ENCODE measurements at places on chromosomes 6 and 20.

DNA sequence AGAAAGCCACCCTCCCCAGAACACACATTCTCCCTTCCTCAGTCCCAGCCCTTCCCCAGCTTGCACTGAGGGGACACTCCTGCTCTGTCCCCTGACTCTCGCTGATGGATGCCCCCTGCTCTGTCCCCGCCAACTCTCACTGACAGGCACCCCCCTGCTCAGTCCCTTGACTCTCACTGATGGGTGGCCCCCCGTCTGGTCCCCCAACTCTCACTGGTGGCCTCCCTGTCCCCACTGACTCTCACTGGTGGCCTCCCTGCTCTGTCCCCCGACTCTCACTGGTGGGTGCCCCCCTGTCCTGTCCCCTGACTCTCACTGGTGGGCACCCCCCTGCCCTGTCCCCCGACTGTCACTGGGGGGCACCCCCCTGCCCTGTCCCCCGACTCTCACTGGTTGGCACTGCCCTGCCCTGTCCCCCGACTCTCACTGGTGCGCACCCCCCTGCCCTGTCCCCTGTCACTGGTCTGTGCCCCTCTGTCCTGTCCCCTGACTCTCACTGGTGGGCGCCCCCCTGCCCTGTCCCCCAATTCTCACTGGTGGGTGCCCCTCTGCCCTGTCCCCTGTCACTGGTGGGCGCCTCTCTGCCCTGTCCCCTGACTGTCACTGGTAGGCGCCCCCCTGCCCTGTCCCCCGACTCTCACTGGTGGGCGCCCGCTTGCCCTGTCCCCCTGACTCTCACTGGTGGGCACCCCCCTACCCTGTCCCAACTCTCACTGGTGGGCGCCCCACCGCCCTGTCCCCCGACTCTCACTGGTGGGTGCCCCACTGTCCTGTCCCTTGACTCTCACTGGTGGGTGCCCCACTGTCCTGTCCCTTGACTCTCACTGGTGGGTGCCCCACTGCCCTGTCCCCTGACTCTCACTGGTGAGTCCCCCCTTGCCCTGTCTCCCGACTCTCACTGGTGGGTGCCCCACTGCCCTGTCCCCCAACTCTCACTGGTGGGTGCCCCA, 60.9 kb downstream of the GINS1 start:
- no peak for DNase-seq

DNA sequence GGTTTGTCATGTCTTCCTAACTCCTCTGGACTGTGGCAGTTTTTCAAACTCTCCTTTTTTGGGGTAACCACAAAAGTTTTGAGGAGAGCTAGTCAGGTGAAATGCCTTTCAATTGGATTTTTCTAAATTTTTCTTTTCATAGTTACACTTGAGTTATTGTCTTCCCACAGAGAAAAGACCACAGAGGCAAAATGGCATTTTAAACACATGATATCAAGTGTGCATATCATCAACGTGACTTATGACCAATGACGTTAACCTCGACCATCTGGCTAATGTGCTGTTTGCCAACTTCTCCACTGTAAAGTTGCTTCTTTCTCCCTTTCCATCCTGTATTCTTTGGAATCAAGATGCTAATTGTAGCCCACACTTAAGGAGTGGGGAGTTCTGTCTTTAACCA, 41.3 kb upstream of the SNAP25 start:
- DNase-seq, result no peak

- DNase-seq, result no peak
Observed at GRCh38 chr6:119161438-119161837, 83.0 kb upstream of the FAM184A start.

GRCh38 chr6:108330806-108331205, 36.0 kb downstream of the AFG1L start:
- no peak for DNase-seq

DNA sequence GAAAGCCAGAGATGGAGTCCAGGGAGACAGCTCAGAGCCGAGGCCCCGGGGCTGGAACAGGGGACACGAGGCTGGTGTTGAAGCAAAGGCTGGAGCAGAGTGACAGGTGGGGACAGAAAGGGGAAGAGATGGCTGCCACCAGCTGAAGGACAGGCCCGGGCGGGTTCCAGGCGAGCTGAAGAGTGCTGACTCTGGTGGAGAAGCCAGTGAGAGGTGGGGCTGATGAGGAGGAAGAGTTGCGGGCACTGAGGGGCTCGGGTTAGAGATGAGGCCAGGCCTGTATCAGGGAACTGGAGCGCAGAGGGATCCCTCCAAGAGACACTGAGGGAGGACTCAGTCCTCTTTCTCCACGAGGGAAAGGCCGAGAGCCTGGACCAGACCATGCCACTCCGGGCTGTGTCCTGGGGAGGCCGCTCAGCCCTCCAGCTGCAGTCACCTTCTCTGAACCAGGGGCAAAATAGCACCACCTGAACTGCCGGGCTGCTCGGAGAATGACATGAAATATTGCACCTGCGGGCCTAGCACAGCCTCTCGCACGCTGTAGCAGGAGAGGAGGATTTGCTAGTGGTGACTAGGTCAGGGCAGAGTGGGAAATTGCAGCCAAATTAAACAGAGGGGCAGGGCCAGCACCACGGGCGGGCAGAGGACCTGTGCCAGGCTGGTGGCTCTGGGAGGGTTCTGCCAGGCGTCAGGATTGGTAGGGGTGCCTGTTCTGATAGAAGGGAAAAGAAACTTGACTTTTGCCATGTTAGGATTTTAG, 175.9 kb downstream of the ZDHHC14 start:
- no peak for DNase-seq

DNA sequence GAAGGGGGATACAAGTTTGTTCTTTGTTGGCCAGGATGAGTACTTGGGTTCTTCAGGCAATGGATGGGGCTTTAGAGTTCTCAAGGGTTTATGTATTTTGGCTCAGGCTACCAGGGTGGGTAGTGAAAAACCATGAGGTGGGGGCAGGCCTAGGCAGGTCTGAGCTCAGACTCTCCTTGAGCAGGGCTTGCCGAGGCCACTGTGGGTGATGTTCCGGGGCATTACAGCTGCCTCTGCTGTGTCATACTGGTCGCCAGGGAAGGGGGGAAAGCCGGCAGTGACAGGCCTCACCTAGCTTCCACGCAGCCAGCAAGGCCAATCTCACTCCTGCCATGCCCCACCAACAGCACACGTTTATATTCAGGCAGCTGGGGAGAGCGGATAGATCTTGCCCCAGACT, 79.6 kb downstream of the BCKDHB start:
- DNase-seq, result no peak

DNA sequence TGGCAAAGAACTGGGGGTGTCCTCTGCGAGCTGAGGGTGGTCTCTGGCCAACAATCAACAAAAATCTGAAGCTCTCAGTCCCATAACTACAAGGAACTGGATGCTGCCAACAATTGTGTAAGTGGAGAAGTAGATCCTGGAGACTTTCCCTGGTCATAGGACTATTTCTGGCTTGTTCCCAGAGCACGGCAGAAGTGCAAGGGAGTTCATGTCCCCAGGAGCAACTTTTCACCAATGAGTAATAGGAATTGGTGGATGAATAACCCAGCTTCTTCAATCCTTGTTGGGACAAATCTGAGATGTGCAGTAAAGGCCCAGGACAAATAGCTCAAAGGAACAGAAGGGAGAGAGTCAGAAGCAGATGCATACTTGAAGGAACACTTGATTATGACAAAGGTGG, 95.5 kb downstream of the QRSL1 start:
- DNase-seq, result peak; percentile 54

DNA sequence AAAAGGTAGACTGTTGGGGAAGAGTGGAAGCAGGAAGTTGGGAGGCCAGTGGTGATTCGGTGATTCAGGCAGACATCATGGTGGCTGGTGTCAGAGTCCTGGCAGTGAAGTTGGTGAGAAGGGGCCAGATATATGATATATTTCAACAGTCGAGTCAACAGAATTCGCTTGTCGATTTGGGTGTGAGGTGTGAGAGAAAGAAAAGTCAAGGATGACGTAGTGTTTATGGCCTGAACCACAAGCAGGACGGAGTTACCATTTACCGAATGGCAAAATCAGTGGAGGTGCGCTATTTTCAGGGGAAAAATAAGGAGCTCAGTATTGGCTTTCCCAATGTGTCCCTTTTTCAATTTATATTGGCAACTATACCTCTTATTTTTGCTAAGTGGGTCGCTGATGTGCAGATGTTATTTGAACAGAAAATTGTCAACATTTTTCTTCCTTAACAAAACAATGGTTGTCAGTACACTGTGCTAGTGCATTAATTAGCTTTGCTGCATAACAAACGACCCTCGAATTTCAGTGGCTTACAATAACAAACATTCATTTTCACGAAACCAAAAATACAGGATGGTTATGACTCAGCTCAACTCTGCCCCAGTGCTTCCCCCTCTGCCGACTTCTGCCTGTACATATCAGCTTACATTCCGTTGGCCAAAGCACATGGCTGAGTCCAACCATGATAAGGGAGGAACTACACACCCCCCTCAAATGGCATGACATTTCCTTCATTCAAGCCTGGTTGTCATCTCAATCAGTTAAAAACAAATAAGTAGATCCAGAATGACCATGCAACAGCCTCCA, 255.0 kb upstream of the ZFP64 start:
- DNase-seq, result no peak

DNA sequence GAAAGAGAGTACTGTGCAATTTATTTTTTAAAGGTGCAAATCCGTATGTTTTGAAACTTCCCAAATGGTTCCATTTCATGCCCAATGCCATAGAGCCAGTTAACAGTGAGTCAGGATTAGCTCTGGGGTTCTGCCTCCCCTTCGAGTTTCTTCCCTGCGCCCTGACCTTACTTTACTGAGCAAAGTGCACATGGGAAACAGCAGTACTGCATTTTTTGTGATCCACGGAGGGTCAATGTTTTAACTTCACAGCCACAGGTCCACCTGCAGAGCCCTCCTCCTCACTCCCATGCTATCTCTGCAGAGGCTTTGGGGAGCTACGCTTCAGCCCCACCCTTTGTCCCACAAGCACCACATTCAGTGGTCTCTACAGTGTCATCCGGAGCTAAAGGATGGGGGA, 44.0 kb upstream of the CNKSR3 start:
- DNase-seq, result no peak

- DNase-seq, result no peak
Observed at GRCh38 chr6:1226277-1227099, 85.4 kb upstream of the FOXQ1 start.

DNA sequence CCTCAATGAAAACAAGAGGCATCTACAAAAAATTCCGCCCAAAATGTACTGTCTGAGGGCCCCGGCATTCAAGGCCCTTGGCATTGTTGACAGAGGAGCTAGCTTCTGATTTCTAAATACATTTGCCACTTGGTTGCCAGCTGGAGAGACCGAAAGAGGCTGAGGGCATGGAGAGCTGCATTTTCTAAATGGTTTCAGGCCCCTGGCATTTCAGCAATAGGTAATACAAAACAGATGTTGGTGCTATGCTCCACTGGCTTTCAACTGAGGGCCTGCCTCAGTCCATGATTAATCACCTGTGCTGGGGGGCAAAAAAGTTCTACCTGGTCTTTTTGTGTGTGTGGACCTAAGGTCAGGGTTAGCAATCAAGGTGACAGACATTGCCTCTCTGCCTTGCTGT, 79.5 kb upstream of the ISM1 start:
- peak; percentile 85 for DNase-seq

DNA sequence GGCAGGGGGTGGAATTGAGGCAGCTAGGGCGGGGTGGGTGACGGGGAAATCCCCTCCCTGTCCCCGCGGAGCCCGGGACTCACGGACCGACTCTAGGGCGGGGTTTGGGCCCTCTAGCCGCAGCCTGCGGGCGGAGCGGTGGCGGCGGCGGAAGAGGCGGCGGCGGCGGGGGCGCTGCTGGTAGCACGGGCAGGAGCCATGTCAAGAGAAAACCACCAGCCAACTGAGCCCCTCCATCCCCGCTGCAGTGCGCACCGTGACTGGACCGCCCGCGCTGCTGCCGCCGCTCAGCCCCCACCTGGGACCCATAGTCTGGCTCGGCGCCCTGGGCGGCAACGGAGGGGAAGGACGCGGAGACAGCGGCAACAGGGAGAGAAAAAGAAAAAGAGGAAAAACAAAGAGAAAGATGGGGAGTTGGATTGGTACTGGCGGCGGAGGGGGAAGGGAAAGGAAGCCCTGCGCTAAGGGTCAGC, 1.2 kb upstream of the C6orf62 start:
- peak; percentile 60 for DNase-seq

DNA sequence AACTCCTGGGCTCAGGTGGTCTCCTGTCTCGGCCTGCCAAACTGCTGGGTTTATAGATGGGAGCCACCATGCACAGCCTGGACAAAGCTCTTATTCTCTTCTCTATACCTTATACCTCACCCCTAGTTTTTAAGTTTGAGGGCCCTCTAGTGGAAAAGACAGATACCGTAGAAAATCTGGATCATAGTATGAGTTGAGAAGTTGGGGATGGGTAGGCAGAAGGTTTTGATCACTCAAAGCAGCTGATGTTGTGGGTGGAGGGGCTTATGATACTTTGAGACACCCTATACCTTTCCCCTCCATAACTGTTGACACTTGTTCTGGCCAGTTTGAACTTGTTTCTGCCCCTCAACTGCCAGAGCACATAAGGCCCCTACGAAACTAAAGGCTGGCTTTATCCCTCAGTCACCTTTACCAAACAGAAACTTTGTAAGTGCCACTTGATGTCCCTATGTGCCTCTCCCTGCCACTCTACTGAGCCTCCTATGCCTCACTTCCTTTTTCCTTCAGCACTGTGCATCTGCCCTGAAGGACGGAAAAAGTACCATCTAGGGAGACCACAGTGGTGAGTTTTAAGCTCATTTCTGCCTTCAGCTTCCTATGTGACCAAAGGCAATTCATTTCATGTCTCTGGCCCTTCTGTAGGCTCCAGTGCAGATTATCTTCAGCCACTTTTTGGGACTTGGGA, 28.6 kb downstream of the RALY start:
- no peak for DNase-seq

DNA sequence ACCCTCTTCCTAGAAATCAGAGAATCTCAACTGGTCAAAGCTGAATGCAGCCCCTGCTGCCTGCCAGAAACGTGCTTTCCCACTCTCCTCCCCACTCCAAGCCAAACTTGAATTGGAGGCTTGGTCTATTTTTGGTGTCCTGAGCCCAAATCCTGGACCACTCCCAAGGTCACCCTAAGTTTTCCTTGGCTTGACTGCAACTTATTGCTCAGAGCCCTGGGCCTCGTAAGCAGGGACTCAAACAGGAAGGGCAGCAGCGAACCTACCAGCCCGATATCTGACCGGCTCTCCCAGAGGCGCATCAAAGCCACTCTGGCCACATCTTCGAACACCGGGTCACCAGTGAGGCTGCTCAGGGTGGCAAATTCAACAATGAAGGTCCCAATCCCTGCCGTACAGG, 12.7 kb downstream of the EDEM2 start:
- DNase-seq, result no peak

- DNase-seq, result no peak
Observed at GRCh38 chr6:28867086-28867409, 56.7 kb downstream of the TRIM27 start.

DNA sequence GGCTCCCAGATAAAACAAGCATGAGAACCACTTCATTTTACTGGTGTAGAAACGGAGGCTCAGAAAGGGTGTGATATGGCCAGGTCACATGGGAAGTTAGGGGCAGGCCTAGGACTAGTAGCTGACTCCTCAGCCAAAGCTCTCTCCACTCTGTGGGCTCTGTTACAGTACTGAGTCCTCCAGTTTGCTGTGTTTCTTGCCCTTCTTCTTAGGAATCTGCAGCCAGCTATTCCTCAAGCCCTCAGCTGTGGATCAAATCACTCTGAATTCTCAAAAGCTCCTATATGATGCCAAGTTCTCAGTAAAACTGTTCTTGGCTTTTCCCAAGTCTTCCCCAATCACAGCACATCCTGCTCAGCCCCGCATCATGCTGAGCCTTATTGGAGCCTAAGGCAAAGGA, 42.5 kb upstream of the ADGRF1 start:
- DNase-seq, result no peak

Data from fibroblast of gingiva (primary cell).